ENCODE measurements at places on chromosomes 4 and X.
A peak's percentile ranks its signal among the peaks of the same experiment; 100 is the strongest.

- no peak for DNase-seq
Observed at GRCh38 chrX:111129921-111130320, 33.9 kb downstream of the PAK3 start.

DNA sequence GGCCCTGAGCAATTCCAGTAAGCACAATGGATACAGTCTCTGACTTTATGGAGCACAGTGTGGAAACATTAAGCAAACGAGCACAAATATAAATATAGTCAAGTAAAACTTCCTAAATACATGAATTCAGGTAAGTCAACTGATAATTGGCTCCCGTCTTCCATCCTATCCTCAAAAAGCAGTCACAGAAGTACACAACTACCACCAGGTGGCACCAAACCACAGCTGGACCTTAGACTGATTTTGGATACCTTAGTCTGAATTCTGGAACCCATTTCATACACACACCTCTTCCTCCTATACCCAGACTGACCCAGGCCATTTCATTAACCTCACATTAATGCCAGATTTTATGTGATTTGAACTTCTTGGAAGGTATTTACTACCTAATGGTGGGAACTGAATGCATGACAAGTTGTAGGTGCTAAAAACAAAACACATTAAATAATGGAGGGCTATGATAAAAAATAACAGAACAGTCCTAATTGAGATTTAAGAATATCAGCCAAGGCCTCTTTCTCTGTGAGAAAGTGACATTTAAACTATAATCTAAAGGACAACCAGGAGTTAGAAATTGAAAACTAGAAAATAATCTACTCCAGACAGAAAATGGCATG is 77.5 kb downstream of the ELF2 start:
- DNase-seq: peak; percentile 18

- no peak for DNase-seq
Observed at GRCh38 chrX:109537324-109537665, 651 bp downstream of the NXT2 start.

GRCh38 chr4:54909961-54910360 is 215.4 kb downstream of the KDR start:
- DNase-seq: no peak

GRCh38 chr4:116064331-116064730 is 950.9 kb upstream of the NDST4 start:
- no peak for DNase-seq

- no peak for DNase-seq
Observed at GRCh38 chr4:118296729-118297128, 56.1 kb downstream of the PRSS12 start.

GRCh38 chrX:39398215-39398962 is 597.1 kb downstream of the MID1IP1 start:
- DNase-seq: no peak

- DNase-seq: no peak
Observed at GRCh38 chr4:151143162-151143561, 43.7 kb downstream of the RPS3A start.

GRCh38 chr4:146329050-146329716 is 114.8 kb downstream of the REELD1 start:
- DNase-seq: no peak

DNA sequence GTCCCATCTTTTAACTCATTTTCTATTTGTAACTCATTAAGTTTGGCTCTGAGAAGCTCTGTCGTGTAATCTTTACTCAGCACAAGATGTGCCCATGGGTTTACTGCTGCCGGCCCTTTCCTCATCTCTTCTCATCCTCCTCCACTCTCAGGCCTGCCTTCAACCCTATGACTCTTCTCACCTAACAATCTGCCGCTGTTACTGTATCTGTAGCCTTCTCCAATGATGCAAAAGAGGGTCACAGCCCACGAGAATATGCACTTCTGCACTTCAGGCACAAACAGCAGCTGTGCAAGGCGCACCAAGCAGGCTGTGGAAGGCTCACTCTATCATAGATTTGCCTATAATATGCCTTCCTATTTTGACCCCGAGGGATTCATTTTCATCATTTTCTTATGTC is 546.5 kb upstream of the GALNTL6 start:
- DNase-seq: no peak

- DNase-seq: no peak
Observed at GRCh38 chr4:48067536-48067935, 51.0 kb downstream of the NIPAL1 start.

DNA sequence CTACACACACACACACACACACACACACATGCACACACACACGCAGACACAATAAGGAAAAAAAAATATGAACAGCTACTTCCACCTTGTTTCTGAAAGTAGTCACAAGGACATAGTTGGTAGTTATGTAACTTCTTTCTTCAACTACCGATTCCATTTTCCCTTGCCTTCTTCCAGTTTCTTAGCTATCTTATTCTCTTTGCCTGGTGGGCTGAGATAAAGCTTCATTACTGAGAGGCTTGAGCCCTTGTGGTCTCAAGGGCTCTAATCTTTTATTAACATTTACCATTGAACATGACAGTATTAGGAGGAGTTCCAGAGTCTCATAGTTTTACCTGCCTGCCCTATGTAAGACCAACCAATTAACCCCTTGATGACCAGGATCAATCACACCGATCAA is 8.9 kb upstream of the SMIM10 start:
- no peak for DNase-seq

DNA sequence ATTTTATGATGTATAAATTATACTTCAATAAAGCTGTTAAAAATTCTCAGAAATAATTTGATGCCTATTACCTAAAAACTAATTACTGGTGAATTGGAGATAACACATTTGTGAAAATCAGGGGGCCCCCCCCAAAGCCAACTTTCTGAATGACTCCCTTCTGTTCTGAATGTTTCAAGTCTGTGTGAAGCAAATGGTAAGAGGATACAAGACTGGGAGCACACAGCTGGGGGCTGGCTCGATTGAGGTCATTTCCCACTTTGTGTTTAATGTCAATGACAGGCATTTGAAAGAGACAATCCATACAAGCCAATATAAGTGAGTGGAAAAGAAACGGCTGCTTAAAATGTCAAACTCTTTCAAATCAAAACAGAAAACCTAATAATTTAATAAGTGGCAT is 155.8 kb downstream of the SH2D1A start:
- no peak for DNase-seq

DNA sequence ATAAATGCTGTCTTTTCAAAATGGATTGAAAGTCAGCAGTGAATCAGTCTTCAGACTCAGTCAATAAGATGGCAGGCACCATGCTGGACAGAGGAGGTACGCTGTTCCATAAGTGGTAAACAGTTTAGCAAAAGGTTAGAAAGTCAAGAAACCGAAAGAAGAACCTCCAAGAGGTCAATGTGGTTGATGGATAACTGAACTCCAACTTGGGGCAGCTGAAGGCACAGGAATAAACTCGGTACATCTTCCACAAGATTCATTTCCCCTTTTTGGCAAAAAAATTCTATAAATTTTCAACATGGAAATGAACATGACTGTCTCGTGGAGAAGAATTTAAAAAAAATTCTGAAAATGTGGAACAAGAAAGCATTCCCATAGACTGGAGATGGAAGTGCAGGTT is 18.4 kb upstream of the SEL1L3 start:
- DNase-seq: no peak

DNA sequence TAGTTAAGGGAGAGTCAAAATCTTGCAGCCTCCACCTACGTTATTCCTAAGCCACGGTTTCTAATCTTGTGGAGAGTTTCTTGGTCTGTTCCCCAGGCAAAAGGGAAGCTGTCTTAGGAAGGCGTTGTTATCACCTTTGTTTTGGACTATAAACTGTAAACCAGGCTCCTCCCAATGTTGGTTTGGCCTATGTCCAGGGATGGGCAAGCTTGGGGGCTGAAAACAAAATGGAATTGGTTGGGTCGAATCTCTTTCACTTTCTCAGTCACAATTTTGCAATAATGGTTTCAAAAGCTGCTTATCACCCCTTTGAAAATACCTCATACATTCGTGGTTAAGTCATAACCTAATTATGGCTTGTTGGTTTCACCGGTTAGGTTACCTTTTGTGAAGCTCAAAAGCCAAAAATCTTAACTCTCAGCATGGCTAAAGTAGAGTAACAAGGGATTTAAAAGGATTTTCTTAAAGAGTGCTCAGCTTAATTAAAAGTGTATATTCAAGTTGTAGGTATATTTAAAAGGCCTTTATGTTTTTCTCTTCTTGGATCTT is 232.1 kb downstream of the CHM start:
- no peak for DNase-seq

DNA sequence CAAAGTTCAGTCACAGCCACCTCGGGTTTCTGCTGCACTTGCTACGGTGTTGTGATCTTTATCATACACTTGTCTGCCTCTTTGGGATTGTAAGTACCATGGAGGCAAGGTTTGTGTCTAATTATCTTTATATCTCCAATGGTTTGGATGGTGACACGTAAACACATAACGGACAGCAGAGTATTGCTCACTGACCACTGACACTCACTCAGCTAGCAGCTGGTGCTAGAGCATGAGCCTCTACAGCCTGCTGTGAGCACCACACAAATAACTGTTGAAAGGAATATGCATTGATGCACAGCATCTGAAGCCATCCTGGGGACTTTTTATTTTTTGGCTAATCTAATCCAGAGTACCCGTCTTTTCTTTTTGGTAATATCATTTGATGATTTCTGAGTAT is 156.0 kb downstream of the DCLK2 start:
- DNase-seq: no peak

GRCh38 chrX:132270021-132270420 is 50.8 kb upstream of the RAP2C start:
- DNase-seq: no peak

Data from amygdala (tissue), 56 donors.